ENCODE measurements at places on chromosomes 7 and 10.

DNA sequence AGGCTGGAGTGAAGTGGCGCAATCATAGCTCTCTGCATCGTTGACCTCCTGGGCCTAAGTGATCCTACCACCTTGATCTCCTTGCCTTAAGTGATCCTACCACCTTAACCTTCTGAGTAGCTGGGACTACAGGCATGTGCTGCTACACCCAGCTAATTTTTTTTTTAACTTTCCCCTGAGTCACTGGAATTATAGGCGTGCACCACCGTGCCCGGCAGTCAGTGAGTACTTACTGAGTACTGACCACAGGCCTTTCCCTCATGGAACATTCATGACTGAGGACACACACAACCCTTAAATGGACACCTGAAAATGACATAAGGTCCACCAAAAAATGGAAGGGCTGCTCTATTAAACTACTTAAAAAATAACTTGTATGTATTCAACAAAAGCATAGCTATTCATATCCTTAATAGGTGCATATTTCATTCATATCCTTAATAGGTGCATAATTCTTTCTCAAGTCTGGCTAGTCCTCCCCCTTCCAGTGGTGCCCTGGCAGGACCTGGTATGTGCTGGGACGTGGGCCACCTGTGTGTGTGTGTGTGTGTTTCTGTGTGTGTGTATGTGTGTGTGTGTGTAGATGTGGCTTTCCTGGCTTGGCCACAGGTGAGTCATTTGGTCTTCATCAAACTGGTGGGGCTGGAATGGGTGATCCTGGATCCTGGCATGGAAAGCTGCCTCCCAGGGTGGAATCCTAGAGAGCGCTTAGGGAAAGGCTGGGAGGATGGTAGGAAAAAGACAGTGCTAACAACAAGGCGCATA is 3.5 kb downstream of the FAM180A start:
- no peak for DNase-seq

GRCh38 chr10:92822060-92822634 is 26.2 kb upstream of the EXOC6 start:
- peak; percentile 29 for DNase-seq

DNA sequence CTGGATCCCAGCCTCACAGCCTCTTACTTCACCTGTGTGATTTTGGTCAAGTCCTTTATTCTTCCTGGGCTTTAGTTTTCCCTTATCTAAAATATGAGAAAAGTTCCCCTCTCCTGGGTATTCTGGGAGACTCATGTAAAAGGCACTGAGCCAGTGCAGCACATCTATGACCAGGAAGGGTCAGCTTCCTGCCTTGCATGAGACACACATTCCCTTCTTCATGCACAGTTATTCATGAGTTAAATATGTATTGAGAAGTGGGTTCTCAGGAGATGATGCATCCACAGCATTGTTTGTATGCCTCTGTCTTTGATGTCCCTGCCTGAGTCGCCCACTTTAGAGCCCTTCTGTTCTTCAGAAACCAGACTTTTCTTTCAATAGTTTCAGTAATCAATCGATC is 33.3 kb downstream of the EGFR start:
- no peak for DNase-seq

GRCh38 chr10:71063401-71063800 is 149.0 kb upstream of the UNC5B start:
- DNase-seq, result no peak

GRCh38 chr10:51876503-51876902 is 177.1 kb upstream of the CSTF2T start:
- no peak for DNase-seq

DNA sequence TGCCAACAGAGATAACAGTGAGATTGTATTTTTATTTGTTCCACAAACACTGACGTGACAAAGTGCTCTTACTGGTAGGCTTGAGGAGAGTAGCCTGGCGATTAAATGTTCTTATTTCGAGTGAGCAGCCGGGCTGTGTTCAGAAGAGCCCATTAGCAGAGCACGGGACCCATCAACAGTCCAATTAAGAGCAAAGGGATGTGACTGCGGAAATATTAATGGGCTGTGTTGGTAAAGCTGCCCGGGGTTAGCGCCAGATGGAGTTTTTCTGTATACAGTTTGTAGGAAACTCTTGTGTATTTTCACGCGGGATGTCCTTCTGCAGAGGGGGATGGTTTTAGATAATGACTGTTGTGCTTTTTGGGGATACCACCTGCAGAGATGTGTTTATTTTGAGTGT is 104.3 kb downstream of the KIAA1217 start:
- no peak for DNase-seq
